ENCODE measurements at places on chromosomes 7 and 10.

GRCh38 chr10:130554701-130555410 is 418.7 kb downstream of the GLRX3 start:
- no peak for DNase-seq

DNA sequence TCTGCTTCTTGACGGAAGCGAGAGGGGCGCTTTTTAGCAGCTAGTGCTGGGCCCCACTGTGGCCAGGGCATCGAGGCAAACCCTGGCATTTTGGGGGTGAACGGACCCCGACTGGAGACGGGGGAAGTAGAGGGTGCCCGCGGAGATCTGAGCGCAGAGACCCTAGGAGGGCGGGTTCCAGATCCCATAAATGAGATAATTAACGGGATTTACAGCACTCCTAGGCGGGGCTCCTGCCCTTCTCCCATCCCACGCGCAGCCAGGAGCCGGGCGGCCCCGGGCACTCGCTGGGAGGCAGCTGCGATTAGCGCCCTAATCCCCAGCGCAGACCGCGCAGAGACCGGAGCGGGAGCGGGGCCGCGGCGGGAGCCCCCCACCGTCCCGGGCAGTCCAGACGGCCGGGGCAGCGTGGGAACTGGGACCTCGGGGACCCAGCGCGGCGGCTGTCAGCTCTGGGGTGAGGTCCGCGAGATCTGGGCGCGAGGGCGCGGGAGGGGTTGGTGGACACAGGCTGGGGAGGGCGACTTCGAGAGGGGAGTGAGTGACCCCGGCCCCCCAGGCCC is 735 bp downstream of the JCAD start:
- DNase-seq = no peak

- no peak for DNase-seq
Measured at GRCh38 chr7:50221433-50221832, 83.1 kb upstream of the IKZF1 start.

GRCh38 chr10:126584836-126585235 is 85.7 kb downstream of the C10orf90 start:
- no peak for DNase-seq
